ENCODE measurements at places on chromosomes 2 and 18.

DNA sequence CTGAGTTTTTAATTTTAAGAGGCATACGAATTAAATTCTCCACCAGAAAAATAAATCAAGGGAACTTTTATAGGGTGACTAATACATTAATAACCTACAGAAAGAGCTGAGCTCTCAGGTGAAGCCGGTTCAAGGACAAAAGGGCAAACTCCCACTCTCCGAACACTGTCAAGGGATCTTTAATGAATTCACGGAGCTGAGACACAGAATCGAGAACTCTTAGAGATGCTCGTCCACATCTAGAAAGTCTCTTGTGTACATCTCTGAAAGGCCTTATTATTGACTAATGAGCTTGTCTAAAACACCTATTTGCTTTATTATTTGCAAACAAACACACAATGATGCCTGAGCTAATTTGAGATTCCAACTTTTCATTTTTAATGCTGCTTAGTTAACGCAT, 33.3 kb upstream of the PIK3C3 start:
- no peak for DNase-seq

DNA sequence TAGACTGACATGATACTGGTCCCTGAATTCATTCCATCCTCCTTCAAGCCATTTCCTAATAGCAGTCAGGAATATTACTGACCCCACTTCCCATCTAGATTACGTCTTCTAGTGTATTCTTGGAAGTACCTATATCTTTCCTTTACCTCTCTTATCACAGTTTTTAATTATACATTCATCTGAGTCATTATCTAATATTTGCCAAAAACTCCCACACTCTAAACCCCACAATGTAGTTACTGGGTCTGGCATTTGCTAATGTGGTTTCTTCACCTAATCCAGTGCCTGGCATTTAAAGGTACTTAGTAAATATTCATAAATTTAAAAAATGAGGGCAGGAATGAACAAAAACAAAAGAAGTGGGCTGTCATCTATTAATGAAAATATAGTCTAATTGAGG, 441.8 kb upstream of the SETBP1 start:
- no peak for DNase-seq

DNA sequence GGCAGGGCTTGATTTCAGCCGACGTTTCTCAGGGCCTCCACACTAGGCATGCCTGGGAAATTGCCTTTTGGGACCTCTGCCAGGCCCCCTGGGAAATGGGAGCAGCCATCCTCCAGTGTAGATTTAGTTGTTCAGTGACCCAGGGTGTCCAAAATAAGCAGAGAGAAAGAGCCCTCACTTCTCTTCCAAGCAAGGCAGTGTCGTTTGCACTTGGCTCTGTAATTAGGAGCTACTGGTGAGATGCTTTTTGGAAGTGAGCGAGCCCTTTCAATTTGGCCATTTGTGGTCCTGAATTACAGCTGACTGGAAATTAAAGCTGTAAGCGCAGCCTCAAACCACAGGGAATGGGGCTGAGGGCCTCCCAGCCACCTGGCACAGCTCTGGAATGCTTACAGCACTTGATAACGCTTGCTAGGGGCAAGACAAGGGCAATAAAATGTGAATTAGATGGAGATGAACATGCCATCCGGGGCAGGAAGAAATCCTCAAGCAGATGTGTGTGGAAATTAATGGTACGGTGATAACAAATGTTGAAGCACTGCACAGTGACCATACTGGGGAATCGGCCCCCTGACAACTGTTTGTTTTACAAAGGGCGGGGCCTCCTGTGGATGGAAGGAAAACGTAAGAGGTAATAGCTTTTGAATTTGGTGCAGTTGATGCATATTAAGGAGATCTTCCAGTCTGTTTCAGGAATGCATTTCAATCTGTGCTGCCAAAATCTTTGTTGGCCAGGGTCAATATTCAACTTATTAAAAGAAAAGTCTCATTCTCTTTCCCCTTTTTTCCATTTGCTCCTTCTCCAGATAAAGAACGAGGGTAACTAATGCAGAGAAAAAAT, 173.1 kb downstream of the UXS1 start:
- no peak for DNase-seq

- DNase-seq = no peak
Measured at GRCh38 chr2:114546531-114546930, 104.1 kb downstream of the DPP10 start.

GRCh38 chr2:205731583-205731981, 49.3 kb downstream of the NRP2 start:
- no peak for DNase-seq

DNA sequence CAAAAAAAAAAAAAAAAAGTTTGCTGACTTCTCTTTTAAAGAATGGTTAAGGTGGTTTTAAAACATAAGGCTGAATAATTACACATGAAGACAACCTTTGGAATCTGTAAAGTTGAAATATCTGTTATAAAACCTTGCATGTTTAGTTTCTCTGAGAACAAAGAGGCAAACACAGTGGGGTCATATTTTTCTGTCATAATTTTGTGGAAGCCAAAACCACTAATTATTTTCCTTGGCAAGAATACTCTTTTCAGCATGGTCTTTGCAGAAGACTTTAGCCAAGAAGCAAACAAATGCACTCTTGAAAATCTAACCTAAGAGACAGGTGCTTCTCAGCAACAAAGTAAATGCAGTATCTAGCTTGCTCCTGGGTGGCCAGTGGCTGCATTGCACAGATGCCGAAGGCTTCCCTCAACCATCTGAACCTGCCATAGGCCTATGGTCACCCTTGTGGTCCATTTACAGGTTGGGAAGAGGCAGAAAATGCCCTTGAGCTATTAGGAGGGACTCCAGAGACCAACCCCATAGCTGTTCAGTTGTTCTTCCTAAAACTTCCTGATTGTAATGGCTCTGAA, 44.8 kb downstream of the ZAP70 start:
- no peak for DNase-seq

GRCh38 chr2:225502971-225503370, 103.5 kb downstream of the NYAP2 start:
- DNase-seq = no peak

DNA sequence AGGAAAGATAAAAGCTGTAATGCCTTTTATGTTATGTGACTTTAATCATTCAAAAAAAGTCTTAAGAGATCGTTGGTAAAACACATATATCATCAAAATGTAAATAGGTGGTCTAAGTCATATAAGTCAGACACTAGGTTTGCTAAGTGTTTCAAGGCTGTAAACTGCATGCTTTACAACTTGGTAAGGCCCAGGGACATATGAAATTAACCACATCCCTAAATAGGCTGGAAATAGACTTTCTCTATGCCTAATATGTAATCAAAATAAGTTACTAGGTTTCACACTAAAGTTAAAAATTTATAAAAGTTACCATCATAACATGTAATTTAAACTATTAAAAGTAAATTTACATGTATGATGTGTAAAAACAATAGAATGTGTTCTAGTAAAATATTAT, 946.3 kb upstream of the LRATD1 start:
- no peak for DNase-seq

- DNase-seq = no peak
Measured at GRCh38 chr2:11264818-11265217, 79.6 kb downstream of the ROCK2 start.

DNA sequence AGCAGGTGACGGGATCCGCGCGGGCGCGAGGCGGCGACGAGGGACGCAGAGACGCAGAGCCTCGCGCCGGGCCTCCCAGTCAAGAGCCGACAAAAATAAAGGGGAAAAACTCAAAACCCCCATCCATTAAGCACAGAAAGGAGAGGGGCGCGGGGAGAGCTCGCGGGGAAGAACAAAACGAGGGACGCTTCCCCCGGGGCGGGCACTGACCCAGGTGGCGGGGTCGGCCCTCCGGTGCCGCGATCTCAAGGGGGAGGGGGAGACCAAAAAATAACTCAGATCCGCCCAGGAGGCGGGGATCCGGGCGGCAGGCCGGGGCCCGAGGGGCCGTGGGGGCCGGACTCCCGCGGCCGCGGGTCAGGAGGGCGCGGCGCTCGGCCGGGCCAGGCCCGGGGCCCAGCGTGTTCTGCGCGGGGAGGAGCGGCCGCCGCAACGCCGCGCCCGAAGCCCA, 597 bp downstream of the RNF103 start:
- DNase-seq = no peak

GRCh38 chr2:218471982-218472381, 53.1 kb downstream of the VIL1 start:
- no peak for DNase-seq

- DNase-seq = no peak
Measured at GRCh38 chr2:99737537-99737936, 247.7 kb upstream of the REV1 start.

DNA sequence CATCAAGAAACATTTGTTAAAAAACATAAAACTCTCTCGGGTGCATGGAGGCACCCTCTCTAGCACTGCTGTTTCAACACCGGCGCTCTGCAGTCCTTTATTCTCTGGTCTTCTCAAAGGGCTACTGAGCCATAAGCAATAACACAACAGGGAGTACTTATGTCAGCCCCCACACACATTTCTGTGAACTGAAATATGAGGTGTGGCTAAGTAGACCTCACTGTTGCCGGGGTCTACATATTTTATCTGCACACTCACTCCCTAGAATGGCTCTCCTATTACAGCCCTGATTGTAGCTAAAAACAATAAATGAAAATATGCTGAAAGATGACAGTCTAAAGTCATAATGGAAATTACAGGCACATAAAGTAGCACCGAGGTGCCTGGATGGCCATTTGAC, 235.1 kb downstream of the GRB14 start:
- DNase-seq = no peak

DNA sequence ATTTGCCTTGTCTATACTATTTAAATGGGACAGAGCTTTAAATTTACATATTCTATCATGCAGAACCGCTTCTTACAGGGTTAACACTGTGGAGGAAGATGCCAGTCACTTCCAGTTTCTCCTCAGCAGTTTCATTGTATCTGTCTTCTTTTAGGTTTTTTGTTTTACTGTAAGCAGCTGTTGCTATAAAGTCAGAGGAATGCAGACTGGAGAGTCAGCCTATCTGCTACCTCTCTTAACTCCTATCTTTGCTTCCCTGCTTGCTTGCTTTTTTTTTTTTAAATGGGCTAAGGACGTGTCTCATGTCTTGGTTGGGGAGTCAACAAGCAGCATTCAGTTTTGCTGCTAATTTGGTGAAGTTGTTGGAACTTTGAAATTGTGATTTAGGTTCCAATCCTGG, 8.9 kb downstream of the EPC2 start:
- no peak for DNase-seq

- no peak for DNase-seq
Measured at GRCh38 chr2:136119717-136120675, 2.0 kb upstream of the CXCR4 start.

DNA sequence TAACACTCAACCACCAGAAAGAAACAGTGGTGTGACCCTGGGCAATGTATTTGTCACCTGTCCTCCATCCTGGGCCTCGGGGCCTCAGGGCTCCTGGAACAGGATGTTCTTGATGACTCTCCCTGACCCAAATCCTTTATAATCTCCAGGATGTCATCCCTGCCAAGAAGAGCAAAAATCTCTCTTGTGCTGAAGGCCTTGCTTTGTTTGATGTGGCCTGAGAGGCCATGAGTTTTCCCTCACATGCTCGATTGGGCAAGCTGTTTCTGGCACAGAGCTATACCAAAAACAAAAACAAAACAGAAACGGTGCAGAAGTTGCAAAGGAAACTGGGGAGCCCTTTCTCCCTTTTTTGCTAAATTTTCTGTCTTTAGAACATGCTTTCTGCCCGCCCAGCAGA, 35.7 kb upstream of the ST3GAL5 start:
- DNase-seq = no peak

- no peak for DNase-seq
Measured at GRCh38 chr2:18373664-18374063, 186.8 kb downstream of the RDH14 start.

DNA sequence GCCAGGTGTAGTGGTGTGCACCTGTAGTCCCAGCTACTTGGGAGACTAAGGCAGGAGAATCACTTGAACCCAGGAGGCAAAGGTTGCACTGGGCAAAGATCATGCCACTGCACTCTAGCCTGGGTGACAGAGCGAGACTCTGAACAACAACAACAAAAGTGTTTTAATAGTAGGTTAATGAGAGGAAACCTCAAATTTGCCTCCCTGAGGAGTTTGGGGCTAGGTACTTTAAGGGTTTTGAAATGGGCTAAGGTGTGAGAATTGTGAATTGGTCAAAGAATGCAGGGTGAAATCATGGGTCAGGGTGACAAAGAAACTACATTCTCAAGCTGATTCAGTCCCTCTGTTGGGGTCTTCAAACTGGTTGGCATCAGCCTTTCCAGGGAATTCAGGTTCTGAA, 60.7 kb upstream of the BOD1L2 start:
- no peak for DNase-seq

DNA sequence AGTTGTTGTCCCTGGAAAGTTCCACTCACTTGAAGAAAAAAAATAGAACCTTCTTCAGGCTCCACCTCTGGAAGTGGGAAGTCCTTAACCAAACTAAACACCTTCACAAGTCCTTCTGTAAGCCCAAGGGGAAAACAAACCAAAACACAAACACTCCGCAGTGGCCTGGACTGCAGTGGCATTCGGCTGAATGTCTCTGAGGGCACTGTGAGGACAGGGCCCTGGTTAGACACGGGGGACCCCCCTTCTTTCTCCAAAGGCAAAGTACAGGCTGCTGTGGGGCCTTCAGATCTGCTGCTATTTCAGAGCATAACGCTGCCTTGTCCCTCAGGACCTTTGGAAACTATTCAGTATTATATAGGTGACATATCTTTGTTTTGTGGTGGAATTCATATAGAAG, 28.1 kb downstream of the FOSL2 start:
- DNase-seq = no peak

DNA sequence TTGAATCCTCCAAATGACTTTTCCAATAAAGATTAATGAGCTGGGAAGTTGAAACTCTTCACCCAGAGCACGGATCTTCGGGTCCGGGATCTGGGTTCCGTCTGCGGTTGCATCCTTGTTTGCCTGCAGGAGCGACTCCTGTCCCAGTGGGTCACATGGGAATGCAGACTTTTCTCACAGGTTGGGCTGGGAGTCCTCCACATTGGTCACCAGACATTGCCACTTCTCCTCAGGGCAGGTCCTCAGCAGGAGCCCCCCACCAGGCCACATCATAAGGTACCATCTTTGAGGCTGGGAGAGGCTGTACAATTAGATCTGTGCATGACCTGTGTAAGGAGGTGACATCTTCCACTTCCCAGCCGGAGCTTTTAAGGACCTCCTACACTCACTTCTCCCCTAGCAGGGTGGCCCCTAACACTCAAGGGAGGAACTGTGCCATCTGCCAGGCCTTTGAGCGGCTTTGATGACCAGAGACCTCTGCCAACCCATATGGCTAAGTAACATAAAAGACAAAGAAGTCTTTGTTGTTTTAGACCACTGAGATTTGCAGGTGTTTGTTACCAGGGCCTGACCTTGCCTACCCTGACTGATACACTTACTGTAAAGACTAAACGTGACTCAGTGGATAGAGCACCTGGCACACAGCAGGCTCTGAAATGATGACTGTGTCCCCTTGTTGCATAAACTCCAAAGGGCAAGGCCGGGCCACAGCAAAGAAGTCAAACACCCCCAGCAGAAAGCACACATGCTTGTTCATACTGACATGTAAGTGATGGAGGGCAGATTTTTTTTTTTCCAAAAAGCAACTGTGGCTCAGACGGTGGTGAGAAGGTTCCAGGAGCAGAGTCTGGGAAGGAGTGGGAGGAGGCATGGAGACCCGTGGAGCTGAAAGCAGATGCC, 7.9 kb upstream of the TEX51 start:
- no peak for DNase-seq
